ENCODE measurements at places on chromosomes 12 and 14.

DNA sequence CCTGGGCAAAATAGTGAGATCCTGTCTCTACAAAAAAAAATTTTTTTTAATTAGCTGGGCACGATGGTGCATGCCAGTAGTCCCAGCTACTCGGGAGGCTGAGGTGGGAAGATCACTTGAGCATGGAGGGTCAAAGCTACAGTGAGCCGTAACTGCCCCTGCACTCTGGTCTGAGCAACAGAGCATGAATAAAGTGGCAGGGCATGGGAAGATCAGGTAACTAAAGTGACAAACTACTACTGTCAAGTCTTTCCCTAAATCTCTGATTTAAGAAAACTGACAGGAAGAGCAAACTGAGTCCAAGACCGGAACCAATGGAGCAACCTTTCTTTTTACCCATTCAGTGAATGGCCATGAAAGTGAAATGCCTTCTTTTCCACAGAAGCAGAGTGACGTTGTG is 10.8 kb downstream of the DCAF5 start:
- DNase-seq: no peak

- DNase-seq: no peak
Measured at GRCh38 chr14:54490445-54491175, 1.8 kb upstream of the GMFB start.

DNA sequence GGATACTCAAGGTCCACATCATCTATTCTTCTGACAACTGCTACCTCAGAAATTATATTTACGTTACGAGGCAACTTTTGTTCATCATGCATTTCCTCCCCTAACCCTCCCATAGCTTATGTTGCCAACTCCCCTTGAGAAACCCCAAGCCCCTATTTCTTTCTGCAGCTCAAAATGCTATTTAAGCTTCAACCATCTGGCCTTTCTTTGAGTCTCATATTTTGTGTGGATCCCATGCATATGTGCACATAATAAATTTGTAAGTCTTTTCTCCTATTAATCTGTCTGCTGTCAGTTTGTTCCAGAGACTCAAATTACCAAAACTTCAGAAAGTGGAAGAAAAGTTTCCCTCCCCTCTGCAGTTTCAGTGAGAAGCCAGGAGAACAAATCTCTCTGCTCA is 444.1 kb downstream of the TRHDE start:
- no peak for DNase-seq

DNA sequence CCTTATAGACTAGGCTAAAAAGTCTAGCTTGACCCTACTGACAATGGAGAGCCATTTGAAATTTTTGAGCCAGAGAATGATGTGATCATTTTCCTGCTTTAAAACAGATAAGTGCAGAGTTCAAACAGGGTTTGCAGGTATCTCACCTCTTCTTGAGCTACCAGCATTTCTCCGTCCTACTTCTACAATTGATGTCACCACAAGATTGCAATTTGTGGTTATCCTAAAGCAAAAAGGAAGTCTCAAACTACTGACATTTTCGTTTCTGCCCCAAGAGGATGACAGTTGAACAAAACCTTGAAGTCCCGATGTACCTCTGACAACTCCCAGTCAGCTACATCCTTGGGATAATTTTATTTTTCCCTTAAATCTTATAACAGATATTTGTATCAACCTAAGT is 86.7 kb downstream of the PTGER2 start:
- DNase-seq: no peak

GRCh38 chr14:69708586-69709560 is 58.1 kb upstream of the SRSF5 start:
- no peak for DNase-seq

Data from stimulated activated CD4-positive, alpha-beta T cell treated with anti-CD3 and anti-CD28 coated beads, Interleukin-2, amount 100 ng/mL, for 48 hours (primary cell).